Activated CD4-positive, alpha-beta T cell treated with anti-CD3 and anti-CD28 coated beads for 1 hour (primary cell): ENCODE measurements at places on chromosomes 3 and 15.

DNA sequence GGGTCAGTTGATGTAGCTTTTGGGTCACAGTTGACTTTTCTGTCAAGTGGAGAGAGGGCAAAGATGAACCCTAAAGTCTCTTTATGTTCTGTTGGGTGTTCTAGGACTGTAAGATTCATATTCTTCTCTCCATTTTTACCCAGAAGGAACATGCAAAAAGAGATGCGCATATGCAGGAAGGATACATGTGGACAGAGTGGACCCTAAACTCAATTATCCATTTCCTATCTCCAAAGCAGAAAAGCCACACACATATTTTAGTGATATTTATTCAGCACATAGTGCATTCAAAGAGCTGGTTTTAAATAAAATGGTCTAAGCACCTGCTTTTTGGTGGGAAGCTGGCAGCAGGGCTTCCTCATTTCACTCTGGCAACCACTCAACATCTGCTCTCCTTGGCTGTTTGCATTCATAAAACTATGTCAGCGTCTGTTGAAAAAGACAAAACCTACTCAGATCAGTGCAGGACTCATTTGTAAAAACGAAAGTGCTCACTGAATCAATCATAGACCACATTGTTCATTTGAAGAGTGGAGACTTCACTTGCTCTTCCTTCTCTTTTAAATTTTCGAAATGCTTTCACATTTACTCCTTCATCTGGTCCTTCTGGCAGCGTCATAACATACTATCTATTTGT is 96.6 kb downstream of the SEMA6D start:
- no peak for DNase-seq

DNA sequence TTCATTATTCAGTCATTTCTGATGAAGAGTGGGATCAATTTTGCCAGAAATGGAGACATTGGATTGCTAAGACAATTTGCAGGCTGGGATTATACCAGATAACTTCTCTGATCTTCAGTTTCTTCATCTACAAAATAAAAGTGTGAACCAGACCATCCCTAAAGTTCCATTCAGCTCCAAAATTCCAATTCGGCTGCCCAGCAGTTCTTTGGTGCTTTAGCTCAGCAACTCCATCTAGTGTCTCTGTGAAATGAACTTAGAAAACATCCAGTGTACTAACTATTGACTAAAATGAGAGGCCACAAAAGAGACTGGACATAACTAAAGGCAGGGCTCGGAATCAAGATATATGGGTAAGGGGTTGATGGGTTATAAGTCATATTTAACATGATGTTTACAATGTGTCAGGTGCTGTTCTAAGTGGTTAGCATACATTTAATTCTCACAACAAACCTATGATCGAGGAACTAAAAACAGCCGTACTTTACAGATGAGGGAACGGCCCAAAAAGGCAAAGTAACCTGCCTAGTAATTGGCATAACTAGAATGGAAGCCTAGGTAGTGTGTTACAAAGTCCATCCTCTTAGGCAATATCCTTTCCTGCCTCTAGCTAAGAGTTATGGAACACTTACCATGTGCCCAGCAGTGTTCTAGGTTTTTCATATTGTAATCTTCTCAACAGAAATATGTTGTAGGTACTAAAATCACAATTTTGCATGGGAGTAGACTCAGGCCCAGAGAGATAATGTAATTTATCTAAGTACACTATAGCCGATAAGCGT is 17.0 kb downstream of the THAP10 start:
- no peak for DNase-seq

GRCh38 chr15:69298697-69299441 is at the start of gene PAQR5:
Gene PAQR5, plus strand, starts transcription at chr15:69298912. Its CDS starts 61,169 bp downstream, at chr15:69360081.
- no peak for DNase-seq

GRCh38 chr15:70308735-70309434 is 211.2 kb upstream of the TLE3 start:
- DNase-seq = no peak

DNA sequence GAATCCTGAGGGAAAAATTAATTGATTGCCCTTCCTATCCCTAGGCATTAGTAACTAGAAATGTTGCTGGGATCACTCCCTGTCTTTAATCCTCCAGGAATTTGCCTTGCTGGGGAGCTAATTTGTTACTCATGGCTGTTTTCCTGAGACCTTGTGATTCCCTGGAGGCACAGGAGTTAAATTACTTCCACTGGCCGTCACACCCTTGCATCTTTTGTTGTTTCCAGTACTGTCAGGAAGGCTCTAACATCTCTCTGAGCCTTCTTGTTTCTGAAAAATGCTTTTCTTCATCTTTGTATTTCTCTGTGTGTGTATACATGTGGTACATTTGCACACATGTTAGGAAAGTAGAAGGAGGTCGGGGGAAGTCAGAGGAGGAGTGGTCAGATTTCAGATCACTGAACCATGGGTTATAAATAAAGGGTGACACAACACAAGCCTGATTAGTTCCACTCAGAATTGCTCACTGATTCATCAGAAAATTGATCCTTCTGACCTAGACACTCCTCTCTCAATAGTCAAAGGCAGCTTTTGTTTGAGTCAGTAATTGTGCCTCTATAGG is 23.5 kb upstream of the LRRFIP2 start:
- no peak for DNase-seq

GRCh38 chr3:109081746-109082510 is 36.0 kb downstream of the MORC1 start:
- no peak for DNase-seq

GRCh38 chr3:100045696-100046095 is 68.6 kb downstream of the FILIP1L start:
- no peak for DNase-seq

DNA sequence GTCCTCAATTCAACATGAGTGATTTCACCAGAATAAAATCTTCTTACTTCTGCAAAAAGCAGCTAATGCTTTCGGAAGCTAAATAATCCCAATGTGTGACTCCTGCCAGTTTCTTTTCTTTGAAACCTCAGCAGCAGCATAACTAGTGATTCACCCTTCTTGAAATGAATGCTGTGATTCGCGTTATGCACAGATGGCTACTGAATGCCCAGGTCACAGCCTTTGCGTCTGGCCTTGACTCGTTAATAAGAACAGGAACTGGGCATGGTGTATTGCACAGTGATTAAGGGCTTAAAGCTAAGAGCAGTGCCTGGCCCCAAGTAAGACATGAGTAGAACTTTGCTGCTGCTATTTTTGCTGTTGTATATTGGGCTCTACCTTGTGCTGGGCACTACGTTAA is 19.0 kb downstream of the CGNL1 start:
- no peak for DNase-seq

- no peak for DNase-seq
Observed at GRCh38 chr3:119084371-119085069, 49.9 kb upstream of the IGSF11 start.

DNA sequence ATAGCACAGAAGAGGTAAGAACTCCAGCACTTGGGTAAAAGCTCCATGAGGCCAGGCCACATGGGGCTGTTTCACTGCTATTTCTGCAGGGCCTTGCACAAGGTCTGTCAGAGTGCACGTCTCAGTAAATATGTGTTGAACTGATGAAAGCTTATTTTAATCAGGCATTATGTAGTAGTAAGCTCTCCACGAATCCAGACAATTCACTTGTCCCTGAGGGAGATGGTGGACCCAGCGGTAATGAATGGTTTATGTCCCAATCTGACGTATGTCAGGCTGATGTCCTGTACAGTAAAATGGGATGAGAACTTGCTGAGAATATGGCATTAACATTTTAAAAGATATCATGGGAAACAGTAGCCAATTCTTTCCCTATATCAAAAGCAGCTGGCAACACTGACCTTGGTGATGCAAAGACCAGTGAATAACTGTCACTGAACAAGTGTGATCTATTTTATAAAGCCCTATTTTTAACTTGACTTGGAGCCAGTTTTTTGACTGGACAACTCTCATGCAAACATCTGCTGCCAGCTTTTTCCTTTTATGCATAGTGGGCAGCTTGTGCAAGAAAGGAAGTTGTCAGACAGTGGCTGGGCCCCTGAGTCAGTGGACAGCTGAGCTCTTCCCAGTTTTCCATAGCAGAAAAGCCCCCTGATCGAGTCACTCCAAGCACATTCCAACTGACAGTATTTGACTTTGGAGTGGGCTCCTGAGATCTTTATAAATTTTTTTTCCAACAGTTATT is 519.8 kb upstream of the MDFIC2 start:
- no peak for DNase-seq

- no peak for DNase-seq
Observed at GRCh38 chr3:170829546-170830272, 40.3 kb downstream of the RPL22L1 start.

DNA sequence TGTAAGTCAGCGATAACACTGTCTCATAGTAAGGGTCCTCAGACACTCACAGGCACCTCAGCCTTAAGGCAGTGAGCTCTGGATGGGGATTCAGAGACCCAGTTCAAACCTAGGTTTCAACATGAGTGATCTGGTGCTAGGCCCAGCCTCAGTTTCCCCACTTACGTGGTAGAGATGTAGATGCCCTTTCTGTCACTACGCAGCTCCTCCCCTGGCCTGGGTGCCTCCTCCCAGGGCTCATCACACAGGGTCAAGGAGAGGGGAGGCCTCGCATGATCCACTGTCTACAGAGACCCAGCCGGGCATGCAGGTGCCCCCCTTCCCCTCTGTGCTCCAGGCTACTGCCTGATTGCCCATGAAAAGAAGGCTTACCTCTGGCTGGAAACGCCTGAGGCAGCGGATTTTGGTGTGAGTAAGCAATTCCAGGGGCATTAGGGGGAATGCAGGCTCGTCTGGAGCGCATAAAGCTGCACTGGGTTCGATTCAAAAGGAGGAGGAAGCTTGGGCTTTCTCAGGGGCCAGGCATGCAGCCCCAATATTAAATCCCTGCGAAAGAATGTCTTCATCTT is 69.8 kb upstream of the ANKRD34C start:
- DNase-seq = no peak

GRCh38 chr3:107025961-107026360 is 351.3 kb upstream of the CCDC54 start:
- no peak for DNase-seq

GRCh38 chr15:73746883-73747282 is 6.3 kb downstream of the INSYN1 start:
- DNase-seq = no peak

GRCh38 chr3:120357807-120358206 is 8.7 kb upstream of the LRRC58 start:
- no peak for DNase-seq

DNA sequence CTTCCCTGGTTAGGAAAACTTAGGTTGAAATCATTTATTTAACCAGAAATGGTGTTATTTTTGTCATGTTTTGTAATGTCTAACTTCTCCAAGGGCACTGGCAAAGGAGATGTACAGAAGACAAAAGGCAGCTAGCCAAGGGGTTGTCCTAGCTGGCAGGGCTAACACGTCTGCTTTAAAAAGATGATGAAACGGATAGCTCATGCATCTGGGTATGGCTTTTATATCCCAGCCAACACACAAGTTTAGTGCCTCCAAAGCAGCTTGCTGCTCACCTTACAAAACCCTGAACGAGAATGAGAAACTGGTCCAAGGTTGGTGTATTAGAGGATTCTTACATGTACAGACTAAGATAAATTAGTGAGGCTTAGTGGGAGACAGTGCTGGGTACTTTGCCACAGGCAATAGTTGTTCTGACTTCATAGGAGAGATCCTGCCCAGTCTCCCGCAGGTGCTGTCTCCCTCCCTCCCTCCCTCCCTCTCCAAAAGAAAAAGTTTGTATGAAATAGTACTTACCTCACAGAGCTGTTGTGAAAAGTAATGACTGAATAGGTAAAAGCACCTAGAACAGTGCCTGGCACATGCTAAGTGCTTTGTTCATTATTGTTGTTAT is 47.8 kb downstream of the KCNMB2 start:
- DNase-seq = no peak

GRCh38 chr3:136672457-136672856 is 79.7 kb downstream of the STAG1 start:
- DNase-seq = no peak

DNA sequence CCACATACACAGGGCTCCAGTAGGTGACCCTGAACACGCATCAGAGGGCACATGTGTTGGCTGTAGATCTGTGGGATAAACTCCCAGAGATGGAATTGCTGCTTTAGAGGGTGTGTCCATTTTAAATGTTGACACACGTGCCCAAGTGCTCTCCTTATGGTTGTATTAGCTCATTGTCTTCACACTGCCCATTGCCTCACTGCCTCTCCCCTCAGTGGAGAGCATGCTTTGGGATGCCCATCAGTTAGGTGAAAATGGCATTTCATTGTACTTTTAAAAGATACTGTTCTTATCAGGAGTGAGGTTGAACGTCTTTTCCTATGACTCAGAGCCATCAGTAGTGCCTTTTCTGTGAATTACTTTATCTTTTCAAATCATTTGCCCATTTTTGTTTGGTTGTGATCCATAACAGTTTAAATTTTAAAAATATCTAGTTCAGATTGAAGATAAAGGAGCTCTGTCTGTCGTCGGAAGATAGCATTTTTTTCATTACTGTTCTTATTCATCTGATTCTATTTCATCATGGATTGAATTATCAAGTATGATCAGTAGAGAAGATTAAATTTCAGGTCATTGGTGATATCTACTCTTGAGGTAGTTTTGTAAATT is 120.7 kb downstream of the CHDH start:
- no peak for DNase-seq

DNA sequence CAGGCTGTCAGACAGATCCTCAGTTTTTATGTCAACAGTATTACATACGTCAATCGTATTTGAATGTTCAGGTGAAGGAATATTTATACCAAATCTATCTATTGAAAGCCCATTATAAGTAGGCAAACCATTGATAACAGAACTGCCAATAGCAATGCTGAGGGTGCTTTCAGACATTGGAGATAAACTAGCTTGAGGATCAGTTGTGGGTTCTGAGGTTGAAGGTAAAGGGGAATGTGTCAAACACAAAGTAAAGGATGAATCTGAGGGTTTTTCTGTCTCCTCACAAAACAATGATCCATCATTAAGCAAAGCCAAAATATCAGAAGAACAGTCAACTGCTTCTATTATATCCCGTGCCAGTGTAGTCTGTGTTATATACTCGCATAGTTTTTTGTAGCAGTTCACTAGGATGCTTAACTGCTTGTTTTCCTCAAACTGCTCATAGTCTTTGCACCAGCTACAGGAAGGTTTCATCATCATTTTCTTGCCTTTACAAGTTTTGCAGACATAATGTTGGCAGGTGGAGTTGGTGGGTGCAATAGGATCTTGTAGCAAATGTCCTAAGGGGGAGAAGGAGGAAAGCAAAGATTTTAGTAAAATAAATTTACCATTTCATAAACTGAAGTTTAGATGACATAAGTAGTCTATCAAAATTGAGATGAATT is 43.8 kb downstream of the MSL2 start:
- no peak for DNase-seq
